ENCODE measurements at places on chromosomes 11 and 22.

- no peak for ATAC-seq
These were observed 796 bp downstream of the MYOD1 start for GRCh38 chr11:17719938-17720795.

GRCh38 chr22:47064416-47064815, 302.0 kb downstream of the TBC1D22A start:
- no peak for ATAC-seq

GRCh38 chr11:69135420-69136363, 20.0 kb upstream of the SMIM38 start:
- ATAC-seq, result no peak

- ATAC-seq, result no peak
These were observed 13.1 kb downstream of the TAF1D start for GRCh38 chr11:93727985-93728791.

Measured in stimulated activated memory B cell treated with anti-CD40 and anti-IgM and Interleukin-4, amounts not matched to agents 10 μg/mL and 1 μg/mL and 100 μg/mL, for 72 hours (primary cell).